Head of caudate nucleus (tissue), 42 donors: ENCODE measurements at places on chromosomes 1 and 21.
A peak's percentile ranks its signal among the peaks of the same experiment; 100 is the strongest.

GRCh38 chr21:34890724-34891612 is 158.1 kb downstream of the RUNX1 start:
- DNase-seq, result no peak

- no peak for DNase-seq
Measured at GRCh38 chr1:70071601-70072000, 133.8 kb downstream of the LRRC40 start.

GRCh38 chr1:88188038-88188437 is 496.0 kb upstream of the PKN2 start:
- DNase-seq, result no peak

DNA sequence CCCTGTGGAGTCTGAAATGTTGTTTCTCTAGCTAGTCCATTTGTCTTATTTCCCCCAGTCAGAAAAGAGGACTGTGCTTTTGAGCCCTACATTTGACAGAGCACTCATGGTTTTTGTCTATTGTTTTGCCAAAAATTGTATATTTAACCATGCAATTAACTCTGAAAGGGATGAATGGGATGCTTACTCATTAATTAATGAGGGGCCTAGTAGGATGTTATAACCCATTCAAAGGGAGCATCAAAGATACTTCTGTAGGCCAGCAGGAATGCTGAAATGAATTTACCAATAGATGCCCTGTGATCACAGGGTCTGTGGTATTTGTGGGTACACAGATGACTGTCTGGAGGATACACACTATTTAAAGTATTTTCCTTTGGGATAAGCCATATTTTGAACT is 147.7 kb downstream of the FCRL5 start:
- DNase-seq, result no peak

GRCh38 chr1:247992986-247993385 is 20.5 kb upstream of the OR2L5 start:
- DNase-seq, result no peak

- no peak for DNase-seq
Measured at GRCh38 chr1:229717786-229718576, 91.9 kb downstream of the URB2 start.

GRCh38 chr1:18901952-18902522 is 318 bp downstream of the ALDH4A1 start:
- no peak for DNase-seq

- no peak for DNase-seq
Measured at GRCh38 chr1:186849271-186849671, 20.5 kb downstream of the PLA2G4A start.

- DNase-seq, result no peak
Measured at GRCh38 chr1:9073143-9073542, 3.7 kb upstream of the SLC2A5 start.

DNA sequence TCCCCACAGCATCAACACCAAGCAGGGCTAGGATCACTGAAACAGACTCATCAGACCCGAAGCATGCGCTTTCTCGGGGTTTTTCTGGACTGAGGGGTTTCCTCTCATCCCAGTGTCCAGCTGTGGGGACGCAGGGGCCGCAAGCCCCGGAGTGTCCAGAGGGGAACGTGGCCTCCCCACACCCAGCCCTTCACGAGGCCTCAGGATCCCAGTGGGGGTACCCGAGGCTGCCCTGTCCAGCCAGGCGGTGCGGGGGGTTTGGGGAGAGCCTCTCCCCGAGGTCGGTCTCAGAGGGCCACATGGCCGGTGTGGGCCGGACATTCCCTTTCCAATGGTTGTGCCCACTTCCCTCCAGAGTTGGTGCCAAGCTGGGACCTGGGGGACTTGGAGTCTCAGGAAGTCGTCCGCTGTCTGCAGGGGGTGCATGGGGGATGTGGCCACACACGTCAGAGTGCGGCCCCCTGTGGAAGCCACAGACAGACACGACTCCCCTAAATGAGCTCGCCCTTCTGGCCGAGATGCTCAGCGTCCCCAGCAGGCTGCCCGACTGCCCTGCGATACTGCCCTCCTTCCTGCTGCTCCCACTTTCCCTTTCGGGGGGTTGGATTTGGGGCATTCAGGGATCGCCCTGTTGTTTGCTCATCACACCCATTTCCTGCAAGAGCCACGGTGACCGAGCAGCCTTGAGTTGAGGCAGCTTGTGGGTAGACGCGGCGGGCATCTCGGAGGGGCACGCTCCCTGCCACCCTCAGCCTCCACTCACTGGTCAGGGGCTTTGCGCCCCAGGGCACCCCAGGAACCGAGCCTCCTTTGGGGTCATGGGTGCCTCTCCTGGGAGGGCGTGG is 4.1 kb downstream of the COL6A1 start:
- DNase-seq, result no peak

- DNase-seq, result peak; percentile 85
Measured at GRCh38 chr1:44592208-44593145, 81.8 kb downstream of the TMEM53 start.

DNA sequence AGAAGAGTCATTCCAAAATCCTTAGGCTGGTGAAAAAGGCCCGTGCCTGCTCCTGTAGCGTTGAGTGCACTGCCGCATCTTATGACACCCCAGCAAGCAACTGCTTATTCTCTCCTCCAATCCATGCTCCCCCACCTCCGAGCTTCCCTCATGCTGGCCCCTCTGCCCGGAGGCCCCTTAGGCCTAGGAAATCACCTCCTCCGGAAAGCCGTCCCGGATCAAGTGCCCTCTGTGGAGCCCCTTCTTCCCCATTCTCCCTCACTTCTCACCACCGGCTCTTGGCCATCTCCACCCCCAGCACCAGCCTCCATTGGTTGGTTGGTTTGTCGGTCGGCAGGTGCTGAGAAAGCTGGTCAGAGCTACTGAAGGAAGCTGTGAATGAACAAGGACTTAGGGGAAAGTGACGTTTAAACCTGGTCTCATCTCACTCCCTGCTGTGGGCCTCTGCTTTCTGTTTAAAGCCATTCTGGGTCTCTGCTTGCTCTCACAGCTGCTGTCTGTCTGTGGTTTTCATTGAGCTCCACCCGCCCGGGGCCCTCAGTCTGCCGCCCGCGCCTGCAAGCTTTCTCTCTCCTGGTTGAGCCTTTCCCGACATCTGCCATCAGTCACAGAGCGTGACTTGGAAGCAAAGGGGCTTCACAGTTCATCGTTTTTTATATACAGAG is 122.2 kb downstream of the KCNN3 start:
- DNase-seq, result peak; percentile 32

GRCh38 chr1:89606227-89606980 is 26.5 kb upstream of the LRRC8C start:
- no peak for DNase-seq

DNA sequence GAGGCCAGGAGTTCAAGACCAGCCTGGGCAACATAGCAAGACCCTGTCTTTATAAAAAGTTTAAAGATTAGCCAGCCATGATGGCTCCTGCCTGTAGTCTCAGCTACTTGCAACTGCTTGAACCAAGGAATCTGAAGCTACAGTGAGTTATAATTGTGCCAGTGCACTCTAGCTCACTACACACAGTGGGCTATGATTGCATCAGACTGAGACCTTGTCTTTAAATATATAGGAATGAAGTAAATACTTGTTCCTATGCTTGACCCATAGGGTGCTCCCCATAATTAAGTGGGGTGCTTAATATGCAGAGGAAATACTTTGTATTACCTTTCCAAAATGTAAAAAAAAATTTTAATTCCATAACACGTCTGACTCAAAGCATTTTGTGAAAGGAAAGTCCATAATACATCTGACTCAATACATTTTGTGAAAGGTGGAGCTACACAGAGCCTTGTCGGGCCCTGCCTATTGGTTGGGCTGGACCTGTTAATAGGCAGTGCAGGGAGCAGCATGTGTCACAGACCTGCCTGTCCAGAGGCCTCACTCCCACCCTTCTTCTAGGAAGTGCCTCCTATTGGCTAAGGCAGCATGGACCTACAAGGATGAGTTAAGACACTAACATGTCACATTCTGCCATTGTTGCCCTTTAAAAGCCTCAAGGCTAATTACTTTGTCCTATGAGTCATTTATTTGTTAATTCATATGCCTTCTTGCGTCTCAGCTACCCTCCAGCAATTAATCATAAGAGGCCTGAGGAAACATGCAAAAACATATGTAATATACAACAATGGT is 33.6 kb downstream of the CD58 start:
- no peak for DNase-seq

DNA sequence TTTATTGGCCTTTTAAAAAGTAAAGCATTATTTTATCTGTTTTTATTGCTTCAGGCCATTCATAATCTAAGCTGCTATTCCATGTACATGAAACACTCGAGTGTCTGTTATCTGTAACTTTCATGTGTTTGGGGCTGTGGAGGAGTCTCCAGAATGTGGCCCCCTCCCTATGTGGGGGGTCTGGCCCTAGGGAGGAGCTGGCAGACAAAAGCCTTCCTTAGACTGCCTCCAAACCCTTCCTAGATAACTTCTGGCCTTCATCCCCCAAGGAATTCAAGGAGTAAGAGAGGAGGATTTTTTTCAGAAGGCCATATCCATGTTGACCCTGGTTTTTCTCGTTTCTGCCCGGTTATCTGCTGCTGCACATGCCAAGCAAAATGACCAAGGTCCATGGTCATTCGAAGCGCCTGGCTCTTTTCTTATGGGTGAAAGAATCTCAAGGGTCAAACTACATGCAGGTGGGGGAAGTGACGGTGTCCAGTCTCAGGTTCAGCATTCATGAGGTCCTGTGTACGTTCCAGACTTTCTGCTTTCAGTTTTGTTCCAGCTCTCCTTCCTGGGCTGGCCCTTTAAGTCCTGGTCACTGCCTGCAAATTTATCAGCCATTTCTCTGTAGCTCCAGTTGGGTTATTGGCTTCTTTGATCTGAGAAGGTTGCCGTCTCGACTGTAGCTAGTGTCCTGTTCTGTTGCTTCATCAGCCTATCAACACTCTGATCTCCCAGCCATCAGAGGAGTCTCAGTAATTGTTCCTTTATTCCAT is 8.3 kb downstream of the TENT5C start:
- no peak for DNase-seq

GRCh38 chr1:240967070-240967724 is 355.2 kb upstream of the GREM2 start:
- no peak for DNase-seq

DNA sequence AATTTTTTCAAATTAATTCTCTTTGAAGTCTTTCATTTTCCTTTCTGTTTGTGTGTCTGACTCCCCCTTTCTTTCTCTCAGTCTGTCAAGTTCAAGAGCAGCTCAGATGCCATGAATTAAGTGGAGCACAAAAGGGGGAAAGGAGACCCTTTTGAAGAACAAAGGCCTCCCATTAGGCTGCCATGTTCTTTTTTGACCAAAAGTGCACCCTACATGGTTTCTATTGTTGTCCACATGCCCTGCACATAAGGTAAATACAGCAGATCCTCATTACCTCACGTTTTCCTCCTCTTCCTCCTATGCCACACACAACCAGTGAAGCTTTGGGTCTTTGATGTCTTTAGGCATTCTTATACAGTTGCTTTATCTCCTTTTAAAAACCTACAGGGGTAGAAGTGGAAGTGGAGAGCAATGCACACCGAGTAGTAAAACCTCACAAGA is 47.7 kb downstream of the POU2F1 start:
- DNase-seq, result no peak

GRCh38 chr1:160862203-160863060 is at the start of gene CD244:
Gene CD244, minus strand, starts transcription at chr1:160862887. Its CDS starts 210 bp downstream, at chr1:160862677.
- DNase-seq, result peak; percentile 11

DNA sequence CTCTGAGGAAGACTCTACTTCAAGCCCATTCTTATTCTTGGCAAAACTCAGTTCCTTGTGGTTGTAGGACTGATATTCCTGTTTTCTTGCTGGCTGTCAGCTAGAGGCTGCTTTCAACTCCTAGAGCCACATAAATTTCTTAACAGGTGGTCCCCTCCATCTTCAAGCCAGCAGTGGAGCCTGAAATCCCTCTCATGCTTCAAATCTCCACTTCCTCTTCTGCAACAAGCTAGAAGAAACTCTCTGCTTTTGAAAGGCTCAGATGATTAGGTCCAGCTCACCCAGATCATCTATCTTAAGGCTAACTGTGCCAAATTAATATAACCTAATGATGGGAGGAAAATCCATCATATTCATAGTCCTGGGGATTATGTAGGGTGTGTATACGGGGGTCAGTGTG is 43.2 kb upstream of the CD34 start:
- no peak for DNase-seq

DNA sequence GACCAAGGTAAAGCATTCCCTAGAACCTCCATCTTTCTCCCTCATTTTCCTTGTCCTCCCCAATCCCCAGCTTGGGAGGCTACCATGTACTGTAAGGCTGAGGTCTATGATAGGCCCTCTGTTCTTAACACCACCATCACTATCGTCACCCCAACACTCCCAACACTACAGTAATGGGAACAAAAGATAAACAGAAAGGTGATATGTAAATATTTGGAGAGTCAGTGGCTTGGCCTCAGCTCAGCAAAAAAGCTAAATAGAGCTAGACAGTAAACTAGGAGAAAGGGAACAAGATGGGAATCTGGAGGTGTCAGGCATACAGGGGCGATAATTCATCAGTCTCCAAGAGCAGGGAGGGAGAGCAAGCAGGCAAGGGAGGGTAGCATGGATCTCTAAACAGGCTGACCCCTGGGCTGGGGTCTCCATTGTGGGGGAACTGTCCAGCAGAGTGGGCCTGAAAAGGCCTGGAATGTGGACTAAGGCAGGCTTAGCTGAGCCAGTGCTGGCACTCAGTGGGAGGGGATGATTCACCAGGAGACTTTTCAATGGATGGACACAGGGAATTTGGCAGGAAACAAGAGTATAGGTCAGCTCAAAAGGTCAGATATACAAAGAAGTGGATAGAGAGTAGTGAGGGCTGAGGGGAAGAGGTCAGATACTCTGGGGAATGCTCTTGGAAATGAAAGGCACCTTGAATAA is 6.7 kb downstream of the WNT2B start:
- DNase-seq, result no peak

DNA sequence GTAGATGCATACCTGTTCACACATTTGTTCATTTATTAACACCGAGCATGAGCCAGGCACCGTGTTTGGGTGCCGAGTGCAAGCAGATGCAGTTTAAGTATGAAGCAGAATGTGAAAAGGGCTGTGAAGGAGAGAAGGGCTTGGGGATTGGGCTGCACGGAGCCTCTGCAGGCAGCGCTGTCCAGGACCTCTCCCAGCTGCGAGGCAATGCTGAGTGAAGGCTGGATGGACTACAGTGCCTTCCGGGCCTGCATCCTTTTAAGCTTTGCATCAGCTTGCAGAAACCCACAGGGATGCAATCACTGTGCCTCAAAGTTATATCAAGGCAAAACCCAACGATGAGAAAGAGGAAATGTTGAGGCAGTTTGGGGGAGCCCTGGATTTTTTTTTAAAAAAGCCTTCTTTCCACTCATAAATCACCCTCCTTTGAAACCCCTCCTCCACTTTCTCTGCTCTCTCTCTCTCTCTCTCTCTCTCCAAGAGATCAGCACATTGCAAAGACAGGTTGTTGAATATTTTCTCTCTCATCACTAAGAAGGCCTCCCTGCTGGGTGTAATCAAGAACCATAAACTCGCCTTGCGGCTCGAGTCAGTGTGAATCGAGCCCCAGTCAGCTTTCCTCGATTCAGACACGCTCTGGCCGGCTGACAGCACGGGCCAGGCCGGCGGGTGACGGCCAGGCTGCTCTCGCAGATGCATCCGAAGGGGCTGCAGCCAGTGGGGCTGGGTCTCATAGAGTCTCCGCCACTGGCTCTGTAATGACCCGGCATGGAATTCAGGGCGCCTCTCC is 89.2 kb upstream of the POU3F1 start:
- no peak for DNase-seq
